ENCODE measurements at places on chromosomes 6 and 20. TPM values are rescaled to one million over a fixed set of nuclear protein-coding genes. Genes with fewer than 3 reads are reported as not detected.

The LSM2 gene
- 55.8 TPM for polyA plus RNA-seq

The KIF3B gene
- 18.5 TPM for polyA plus RNA-seq

DNA sequence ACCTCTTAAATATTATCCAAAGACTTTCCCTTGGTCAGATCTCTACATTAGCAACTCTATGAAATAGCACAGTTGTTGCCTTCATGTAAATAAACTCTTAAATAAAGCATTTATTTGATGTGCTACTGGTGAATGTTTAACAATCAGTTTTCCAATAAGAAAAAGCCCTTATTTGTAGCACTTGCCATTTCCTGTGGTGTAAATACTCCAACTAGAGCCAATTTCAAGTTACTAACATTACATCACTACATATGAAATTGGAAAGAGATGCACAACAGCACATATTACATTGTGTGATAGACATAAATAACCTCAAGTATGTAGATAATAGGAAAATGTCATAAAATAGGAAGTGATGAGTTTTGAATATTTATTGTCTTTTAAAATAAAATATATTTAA lies 5.0 kb upstream of the MYB start:
- H3K4me3 ChIP-seq = no peak overlapping the region
- no peak overlapping the region for H3K27ac ChIP-seq
- H3K36me3 ChIP-seq = no peaks in the 10 kb centered on the region
- no peaks in the 10 kb centered on the region for H3K27me3 ChIP-seq

- no peaks in the 10 kb centered on the region for H3K27me3 ChIP-seq
- H3K36me3 ChIP-seq = no peaks in the 10 kb centered on the region
- peak overlapping the region; percentile 75 for H3K4me3 ChIP-seq
- peaks cover 41% of the 10 kb centered on the region for H3K4me1 ChIP-seq
- DNase-seq = no peak
These were observed 1.4 kb upstream of the RALY start for GRCh38 chr20:33992145-33992922.

GRCh38 chr20:46388201-46388836 lies 18.1 kb downstream of the ELMO2 start:
- peaks cover 100% of the 10 kb centered on the region for H3K36me3 ChIP-seq
- no peaks in the 10 kb centered on the region for H3K27me3 ChIP-seq
- DNase-seq = no peak
- H3K4me1 ChIP-seq = no peaks in the 10 kb centered on the region

- no peaks in the 10 kb centered on the region for H3K27me3 ChIP-seq
- H3K4me3 ChIP-seq = peak overlapping the region; percentile 96
- H3K4me1 ChIP-seq = peaks cover 20% of the 10 kb centered on the region
- DNase-seq = peak; percentile 61
- peak overlapping the region; percentile 93 for H3K27ac ChIP-seq
These were observed 682 bp downstream of the BRD2 start for GRCh38 chr6:32968867-32969684.

DNA sequence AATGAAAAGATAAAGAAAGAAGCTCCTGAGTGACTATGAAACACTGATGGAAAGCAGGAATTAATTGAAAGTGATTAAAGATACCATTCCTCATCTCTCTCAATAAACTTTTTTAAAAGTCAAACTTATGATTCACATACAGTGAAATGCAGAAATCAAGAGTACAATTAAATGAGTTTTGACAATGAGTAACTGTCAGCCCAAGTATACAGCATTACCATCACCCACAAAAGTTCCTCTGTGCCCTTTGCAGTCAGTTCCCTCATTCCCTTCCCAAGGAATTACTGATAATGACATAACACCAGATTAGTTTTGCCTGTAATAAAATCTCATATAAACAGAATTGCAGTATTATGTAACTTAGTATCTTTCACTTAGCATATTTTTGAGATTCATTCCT lies 44.5 kb downstream of the ATG5 start:
- no peak overlapping the region for H3K27ac ChIP-seq
- peaks cover 21% of the 10 kb centered on the region for H3K36me3 ChIP-seq
- no peak for DNase-seq
- H3K27me3 ChIP-seq = no peaks in the 10 kb centered on the region
- no peak overlapping the region for H3K4me3 ChIP-seq

GRCh38 chr6:30327232-30327746 lies 562 bp downstream of the TRIM39 start:
- H3K4me3 ChIP-seq = peak overlapping the region; percentile 81
- peaks cover 44% of the 10 kb centered on the region for H3K4me1 ChIP-seq
- peaks cover 33% of the 10 kb centered on the region for H3K36me3 ChIP-seq
- no peaks in the 10 kb centered on the region for H3K27me3 ChIP-seq

The MUCL3 gene
- polyA plus RNA-seq = 83.3 TPM

DNA sequence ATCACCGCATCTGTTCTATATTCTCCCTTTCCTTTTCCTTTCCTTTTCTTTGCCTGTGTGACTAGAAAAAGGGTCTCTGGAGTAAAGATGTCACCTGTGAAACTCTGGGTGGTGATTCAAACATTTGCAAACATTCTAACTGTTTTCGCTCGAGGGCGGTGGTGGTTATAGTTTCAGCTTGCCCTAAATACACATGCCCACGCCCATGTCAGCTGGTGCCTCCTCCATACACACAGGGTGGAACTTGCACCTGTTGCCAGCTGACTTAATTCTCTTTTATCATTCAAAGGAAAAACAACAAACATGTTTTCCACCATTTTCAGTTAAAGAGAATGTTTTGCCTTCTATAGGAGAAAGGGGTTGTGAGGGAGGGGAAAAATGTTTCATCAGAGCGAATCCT lies 381.9 kb upstream of the ARID1B start:
- H3K27ac ChIP-seq = no peak overlapping the region
- H3K36me3 ChIP-seq = no peaks in the 10 kb centered on the region
- DNase-seq = peak; percentile 76
- H3K4me1 ChIP-seq = peaks cover 6% of the 10 kb centered on the region
- no peak overlapping the region for H3K4me3 ChIP-seq
- no peaks in the 10 kb centered on the region for H3K27me3 ChIP-seq

The ADGB gene
- polyA plus RNA-seq = not detected

The SLC22A23 gene
- 12.1 TPM for polyA plus RNA-seq

- H3K4me3 ChIP-seq = no peak overlapping the region
- H3K27ac ChIP-seq = no peak overlapping the region
- H3K4me1 ChIP-seq = peaks cover 7% of the 10 kb centered on the region
- peak; percentile 48 for DNase-seq
These were observed 4.6 kb downstream of the EMILIN3 start for GRCh38 chr20:41361757-41362747.

GRCh38 chr20:36065427-36065998 lies 89.0 kb upstream of the EPB41L1 start:
- peak overlapping the region; percentile 92 for H3K27ac ChIP-seq
- H3K27me3 ChIP-seq = no peaks in the 10 kb centered on the region

- no peaks in the 10 kb centered on the region for H3K36me3 ChIP-seq
- H3K27me3 ChIP-seq = no peaks in the 10 kb centered on the region
- no peak for DNase-seq
- H3K4me1 ChIP-seq = peaks cover 15% of the 10 kb centered on the region
These were observed 19.0 kb downstream of the NTSR1 start for GRCh38 chr20:62727584-62728027.

DNA sequence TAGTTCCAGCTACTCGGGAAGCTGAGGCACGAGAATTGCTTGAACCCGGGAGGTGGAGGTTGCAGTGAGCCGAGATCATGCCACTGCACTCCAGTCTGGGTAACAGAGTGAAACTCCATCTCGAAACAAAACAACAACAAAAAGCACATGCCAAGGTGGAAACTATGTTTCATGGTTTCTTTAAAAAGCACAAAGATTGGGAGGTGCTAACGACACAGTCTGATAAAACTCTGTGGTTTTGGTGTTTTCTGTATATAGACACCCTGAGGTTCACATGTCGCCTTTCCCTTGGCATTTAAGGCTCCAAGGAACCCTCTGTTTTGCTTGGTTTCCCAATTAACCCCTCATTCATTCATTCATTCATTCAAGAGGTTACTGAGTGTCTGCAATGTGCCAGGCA lies 253.4 kb upstream of the SULF2 start:
- no peak overlapping the region for H3K27ac ChIP-seq
- no peaks in the 10 kb centered on the region for H3K27me3 ChIP-seq
- H3K4me3 ChIP-seq = no peak overlapping the region
- DNase-seq = no peak
- H3K36me3 ChIP-seq = no peaks in the 10 kb centered on the region

The EIF6 gene
- 163 TPM for polyA plus RNA-seq

The OXT gene
- polyA plus RNA-seq = 0.45 TPM

- DNase-seq = no peak
- H3K4me1 ChIP-seq = no peaks in the 10 kb centered on the region
- no peak overlapping the region for H3K27ac ChIP-seq
These were observed 300.9 kb downstream of the LAMA2 start for GRCh38 chr6:129183681-129184301.

GRCh38 chr6:12442455-12442854 lies 152.3 kb downstream of the EDN1 start:
- H3K27me3 ChIP-seq = no peaks in the 10 kb centered on the region
- no peaks in the 10 kb centered on the region for H3K4me1 ChIP-seq
- no peak overlapping the region for H3K4me3 ChIP-seq
- H3K27ac ChIP-seq = no peak overlapping the region
- no peak for DNase-seq

GRCh38 chr6:26309731-26310142 lies 55.3 kb upstream of the BTN3A2 start:
- DNase-seq = no peak
- H3K27me3 ChIP-seq = no peaks in the 10 kb centered on the region
- H3K4me3 ChIP-seq = no peak overlapping the region

The ANKRD66 gene
- not detected for polyA plus RNA-seq

The RPS6KA2 gene
- 58.0 TPM for polyA plus RNA-seq

GRCh38 chr20:5642155-5642981 lies 107.8 kb upstream of the SHLD1 start:
- no peaks in the 10 kb centered on the region for H3K4me1 ChIP-seq

DNA sequence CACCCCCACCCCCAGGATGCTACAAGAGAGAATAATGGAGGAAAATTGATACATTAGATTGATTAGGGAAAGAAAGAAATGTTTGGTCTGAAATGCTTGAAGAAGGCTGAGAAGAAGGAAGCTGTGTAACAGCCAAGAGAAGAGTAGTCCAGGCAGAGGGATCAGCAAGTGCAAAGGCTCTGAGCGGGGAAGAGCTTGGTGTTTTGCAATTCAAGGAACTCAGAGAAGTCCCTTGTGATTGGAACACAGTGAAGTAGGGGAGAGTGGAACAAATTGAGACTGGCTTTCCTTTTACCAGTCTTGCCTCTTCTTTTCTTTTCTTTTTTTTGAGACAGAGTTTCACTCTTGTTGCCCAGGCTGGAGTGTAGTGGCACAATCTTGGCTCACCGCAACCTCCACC lies 76.6 kb upstream of the CHD6 start:
- no peak overlapping the region for H3K4me3 ChIP-seq
- peak overlapping the region; percentile 94 for H3K27ac ChIP-seq

The CYP39A1 gene
- 5.9 TPM for polyA plus RNA-seq

DNA sequence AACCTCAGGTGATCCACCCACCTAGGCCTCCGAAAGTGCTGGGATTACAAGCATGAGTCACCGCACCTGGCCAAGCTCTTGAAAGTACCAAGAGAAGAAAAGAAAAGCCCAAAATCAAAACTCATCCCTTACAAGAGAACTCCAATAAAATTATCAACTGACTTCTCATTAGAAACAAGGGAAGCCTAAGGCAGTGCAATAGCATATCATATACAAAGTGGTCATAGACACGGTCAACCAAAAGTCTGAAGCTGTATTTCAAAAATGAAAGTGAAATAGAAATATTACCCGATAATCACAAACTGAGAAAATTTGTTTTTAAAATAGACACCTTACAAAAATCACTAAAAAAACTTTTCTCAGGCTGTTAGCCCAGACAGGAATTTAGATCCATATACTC lies 1321.1 kb upstream of the GJE1 start:
- no peak overlapping the region for H3K4me3 ChIP-seq
- no peaks in the 10 kb centered on the region for H3K36me3 ChIP-seq
- no peaks in the 10 kb centered on the region for H3K27me3 ChIP-seq
- DNase-seq = no peak
- no peaks in the 10 kb centered on the region for H3K4me1 ChIP-seq

GRCh38 chr6:111662794-111663593 lies 57.3 kb upstream of the TRAF3IP2 start:
- no peaks in the 10 kb centered on the region for H3K36me3 ChIP-seq
- H3K27ac ChIP-seq = peak overlapping the region; percentile 16
- no peak overlapping the region for H3K4me3 ChIP-seq
- peak; percentile 54 for DNase-seq

DNA sequence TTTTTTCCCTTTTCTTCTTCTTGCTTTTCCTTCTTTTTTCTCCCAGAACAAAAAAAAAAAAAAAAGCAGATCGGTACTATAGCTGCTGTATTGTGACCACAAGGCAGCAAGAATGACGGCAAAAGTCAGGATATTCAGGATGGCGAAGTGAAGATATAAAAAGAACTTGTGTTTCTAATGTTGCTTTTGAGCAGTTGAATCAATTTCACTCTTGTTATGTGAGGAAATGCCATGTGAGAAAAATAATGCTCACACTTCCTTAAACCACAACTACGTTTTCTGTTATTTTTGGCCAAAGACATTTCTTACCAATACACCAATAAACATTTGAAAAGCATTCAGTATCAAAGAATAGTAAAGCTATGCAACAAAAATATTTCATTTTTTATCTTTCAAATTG lies 510.5 kb downstream of the HACE1 start:
- no peaks in the 10 kb centered on the region for H3K4me1 ChIP-seq
- no peaks in the 10 kb centered on the region for H3K36me3 ChIP-seq
- H3K27ac ChIP-seq = no peak overlapping the region
- no peak overlapping the region for H3K4me3 ChIP-seq

The SPATS1 gene
- polyA plus RNA-seq = not detected

The OR2J1 gene
- polyA plus RNA-seq = not detected

Data from stomach (tissue), 19 donors.